ENCODE measurements at places on chromosomes 16 and 17.

DNA sequence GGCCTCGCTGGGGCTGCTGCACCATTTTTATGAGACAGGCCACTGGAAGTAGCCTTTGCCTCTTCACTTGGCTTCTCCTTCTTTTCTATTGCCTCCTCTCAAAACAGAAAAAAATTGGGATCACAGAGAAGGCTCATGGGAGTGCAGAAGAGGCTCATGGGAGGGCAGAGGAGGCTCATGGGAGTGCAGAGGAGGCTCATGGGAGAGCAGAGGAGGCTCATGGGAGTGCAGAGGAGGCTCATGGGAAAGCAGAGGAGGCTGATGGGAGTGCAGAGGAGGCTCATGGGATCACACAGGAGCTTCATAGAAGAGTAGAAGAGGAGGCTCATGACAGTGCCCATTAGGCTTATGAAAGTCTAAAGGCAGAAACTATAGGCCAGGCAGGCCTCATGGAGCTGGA lies 211.2 kb downstream of the IRF8 start:
- no peak for DNase-seq

GRCh38 chr16:12516621-12517309 lies 286.9 kb downstream of the CPPED1 start:
- DNase-seq = no peak

DNA sequence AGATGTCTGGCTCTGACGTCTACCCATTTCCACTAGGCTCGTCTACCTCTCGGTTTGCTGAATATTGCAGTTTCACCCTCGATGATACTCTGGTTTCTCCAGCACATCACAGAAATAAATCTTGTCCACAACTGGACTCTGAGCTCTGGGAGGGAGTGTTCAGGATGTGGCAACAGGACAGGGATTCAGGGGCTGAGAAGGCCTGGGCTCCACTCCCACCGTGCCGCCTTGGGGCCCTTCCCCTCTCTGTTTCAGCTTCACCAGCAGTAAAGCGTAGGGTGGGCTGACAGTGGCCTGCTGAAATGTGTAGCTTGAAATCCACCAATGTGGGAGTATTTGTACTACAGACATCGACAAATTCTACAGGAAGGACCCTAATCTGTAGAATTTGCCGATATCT lies 20.0 kb downstream of the TEKT1 start:
- no peak for DNase-seq

DNA sequence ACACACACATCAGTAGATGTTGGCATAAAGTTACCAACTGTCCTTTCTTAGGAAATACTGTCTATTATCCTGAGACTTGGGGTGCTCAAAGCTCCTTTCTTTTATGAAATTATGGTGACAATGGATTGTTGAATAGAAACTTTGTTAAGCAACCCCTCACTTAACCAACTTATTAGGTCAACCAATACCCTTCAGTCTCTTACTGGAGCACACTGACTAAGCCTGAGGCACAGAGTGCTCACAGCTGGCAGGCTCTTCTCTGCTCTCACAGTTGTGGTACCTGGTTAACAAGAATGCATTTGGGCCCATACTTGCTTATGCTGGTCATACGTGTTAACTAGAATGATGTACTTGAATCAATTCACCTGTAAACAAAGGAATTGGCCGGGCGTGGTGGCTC lies 24.8 kb downstream of the CD300LF start:
- DNase-seq = no peak

DNA sequence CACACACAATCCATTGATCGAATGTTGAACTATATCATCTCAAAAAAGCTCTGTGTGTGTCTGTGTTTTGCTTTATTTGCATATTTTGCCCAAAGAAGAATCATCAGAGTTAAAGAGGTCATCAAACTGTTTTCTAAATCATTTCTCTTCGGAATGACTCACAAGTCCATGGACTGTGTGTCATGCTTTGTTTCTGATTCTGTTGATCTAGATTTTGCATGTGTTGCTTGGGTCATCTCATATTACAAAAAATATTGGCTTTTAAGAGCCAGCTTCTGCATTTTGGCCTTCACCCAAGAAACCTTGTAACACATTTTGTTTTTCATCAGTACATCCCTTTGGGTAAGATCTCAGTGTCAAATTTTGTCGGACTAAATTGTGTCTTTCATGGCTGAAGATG lies 471.2 kb upstream of the HSBP1 start:
- DNase-seq = no peak

GRCh38 chr17:57513569-57513968 lies 231.5 kb downstream of the CCDC182 start:
- DNase-seq = no peak

- no peak for DNase-seq
These were observed 14.8 kb upstream of the GOSR2 start for GRCh38 chr17:46908068-46908737.

GRCh38 chr16:27918755-27919154 lies 144.8 kb downstream of the GSG1L start:
- no peak for DNase-seq

DNA sequence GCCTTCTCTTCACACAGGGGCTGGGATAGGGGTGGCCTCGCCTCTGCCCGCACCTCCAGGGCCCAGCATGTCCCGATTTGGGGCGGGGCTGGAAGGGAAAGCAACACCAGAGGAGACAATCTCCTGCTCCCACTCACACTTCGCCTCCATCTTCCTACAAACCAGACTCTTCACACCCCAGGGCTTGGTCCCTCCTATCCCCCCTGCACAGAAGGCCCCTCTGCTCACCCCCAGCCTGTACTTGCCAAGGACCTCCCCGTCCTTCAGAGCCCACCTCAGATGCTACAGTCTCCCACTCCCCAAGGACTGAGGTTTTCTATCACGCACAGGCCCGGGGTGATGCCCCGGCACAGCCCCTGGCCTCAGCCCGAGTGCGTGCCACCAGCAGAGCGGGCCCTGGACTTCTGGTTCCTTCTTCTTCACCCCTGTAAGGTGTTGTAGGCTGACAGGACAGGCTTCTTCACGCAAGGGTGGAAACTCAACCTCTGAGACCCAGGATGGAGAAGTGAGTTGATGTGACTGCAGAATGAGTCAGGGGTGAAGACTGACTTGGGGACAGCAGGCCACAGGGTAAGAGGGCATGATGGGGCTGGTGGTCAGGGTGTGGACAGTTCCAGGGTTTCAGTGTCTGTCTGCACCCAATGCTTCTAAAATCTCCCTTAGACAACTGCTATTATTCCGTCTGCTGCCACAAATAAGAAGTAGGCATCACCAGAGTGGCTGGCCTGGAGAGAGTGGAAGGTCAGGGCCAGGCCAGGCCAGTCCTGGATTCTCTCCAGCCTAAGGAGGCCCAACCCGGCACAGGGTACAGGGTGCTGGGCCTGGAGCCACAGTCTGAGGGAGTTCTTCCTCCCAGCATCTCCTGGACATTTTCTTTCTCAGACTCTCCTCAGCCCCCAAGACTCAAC lies 2.5 kb downstream of the ITGAE start:
- DNase-seq = no peak

DNA sequence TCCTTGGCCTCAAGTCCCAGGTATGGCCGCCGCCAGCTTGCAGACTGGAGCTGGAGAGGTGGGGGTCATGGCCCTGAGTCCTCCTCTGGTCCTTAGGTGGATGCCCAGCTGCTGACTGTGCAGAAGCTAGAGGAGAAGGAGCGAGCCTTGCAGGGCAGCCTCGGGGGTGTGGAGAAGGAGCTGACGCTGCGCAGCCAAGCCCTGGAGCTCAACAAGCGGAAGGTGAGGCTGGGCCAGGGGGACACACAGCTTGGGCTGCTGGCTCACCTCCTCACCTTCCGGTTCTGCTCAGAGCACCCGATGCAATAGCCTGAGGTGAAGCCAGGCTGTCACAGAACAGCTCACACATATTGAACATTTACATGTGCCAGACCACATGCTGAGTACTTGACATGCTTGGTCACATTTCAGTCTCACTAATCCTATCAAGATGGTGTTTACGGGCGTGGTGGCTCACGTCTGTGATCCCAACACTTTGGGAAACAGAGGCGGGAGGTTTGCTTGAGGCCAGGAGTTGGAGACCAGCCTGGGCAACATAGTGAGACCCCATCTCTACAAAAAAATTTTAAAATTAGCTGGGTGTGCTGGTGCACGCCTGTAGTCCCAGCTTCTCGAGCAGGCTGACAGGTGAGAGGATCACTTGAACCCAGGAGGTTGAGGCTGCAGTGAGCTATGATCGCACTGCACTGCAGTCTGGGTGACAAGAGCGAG lies 7.4 kb downstream of the RNF40 start:
- DNase-seq = no peak

DNA sequence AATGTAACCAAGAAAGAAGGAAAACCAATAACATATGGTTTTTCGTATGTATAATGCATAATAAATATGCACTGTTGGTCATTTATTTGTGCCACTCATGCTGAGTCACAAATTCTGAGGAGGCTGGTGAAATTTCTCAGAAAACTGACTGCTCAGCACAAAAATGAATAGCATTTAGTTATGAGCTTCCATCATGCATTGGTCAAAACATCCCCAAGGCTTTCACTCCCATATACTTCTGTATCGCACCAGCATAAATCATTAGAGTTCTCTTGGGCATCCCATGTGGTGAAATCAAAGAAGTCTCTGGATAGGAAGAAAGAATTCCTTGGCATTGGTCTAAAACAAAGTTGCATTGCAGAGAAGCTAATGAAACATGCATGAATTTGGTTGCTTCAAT lies 785.6 kb upstream of the CDH8 start:
- no peak for DNase-seq

DNA sequence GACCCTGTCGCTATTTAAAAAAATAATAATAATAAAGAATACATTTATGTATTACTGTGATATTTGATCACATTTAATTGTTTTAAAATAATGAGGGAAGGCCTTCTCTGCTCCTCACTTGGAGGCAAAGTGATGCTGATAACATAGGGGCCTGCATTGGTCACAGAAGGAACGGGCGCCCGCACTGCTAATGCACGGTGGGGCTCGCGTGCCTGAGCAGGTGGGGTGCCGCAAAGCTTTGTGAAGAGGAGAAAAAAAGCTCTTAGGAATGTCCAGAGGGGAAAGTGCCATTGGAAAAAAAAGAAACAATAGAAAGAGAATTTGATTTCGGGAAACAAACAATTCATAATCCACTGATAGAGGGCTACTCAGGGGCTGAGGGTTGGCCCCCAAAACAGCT lies 143.8 kb downstream of the ZNF423 start:
- DNase-seq = no peak

- no peak for DNase-seq
These were observed 22.3 kb downstream of the BAIAP2 start for GRCh38 chr17:81057079-81057730.

GRCh38 chr16:79128706-79129105 lies 471.8 kb downstream of the MAF start:
- DNase-seq = no peak

GRCh38 chr16:86995456-86995855 lies 321.7 kb downstream of the C16orf95 start:
- DNase-seq = no peak

- DNase-seq = peak; percentile 28
These were observed 31.1 kb upstream of the JPH3 start for GRCh38 chr16:87570938-87571867.

- DNase-seq = no peak
These were observed at the start of gene ABR for GRCh38 chr17:1179818-1180742. ABR (minus strand) TSS chr17:1179981; CDS start chr17:1179727, 254 bp downstream.

DNA sequence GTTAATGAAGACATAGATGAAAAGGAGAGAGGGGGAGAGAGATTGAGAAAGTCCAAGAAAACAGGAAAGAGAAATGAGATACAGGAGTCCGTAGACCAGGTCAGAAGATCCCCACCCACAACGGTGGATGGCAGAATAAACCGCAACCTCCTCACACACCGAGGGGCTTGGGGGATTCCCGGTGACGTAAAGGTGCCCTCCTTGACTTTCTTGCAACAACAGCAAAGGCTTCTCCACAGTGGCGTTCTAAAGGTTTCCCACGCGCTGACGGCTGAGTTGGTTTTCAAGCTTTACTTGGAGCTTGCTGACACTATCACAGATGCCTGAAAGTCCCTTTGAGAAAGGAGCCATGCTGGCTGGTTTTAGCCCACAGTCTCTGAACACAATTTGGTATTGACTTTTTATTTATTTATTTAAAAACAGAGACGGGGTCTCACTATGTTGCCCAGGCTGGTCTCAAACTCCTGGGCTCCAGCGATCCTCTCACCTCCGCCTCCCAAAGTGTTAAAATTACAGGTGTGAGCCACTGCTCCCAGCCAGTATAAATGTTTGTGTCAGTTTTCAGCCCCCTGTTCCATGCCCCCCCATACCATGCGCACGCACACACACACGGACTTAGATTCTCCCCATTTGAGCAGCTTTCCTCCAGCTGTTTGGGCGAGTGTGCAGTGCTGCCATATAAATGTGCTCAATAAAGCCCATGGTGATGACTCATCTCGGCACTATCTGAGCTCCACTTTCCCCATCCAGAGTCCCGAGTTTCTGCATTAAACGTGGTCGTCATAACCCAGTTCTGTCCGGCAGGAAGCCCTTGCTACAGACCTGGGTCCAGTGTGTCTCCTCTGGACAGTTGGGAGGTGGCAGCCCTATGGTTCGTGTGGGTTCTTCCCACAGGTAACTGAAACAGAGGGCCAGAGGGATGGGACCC lies 33.0 kb upstream of the SEC14L1 start:
- DNase-seq = no peak

GRCh38 chr17:45009676-45010467 lies 41.6 kb downstream of the DCAKD start:
- DNase-seq = no peak

GRCh38 chr17:43698678-43699437 lies 37.1 kb upstream of the MEOX1 start:
- DNase-seq = no peak

DNA sequence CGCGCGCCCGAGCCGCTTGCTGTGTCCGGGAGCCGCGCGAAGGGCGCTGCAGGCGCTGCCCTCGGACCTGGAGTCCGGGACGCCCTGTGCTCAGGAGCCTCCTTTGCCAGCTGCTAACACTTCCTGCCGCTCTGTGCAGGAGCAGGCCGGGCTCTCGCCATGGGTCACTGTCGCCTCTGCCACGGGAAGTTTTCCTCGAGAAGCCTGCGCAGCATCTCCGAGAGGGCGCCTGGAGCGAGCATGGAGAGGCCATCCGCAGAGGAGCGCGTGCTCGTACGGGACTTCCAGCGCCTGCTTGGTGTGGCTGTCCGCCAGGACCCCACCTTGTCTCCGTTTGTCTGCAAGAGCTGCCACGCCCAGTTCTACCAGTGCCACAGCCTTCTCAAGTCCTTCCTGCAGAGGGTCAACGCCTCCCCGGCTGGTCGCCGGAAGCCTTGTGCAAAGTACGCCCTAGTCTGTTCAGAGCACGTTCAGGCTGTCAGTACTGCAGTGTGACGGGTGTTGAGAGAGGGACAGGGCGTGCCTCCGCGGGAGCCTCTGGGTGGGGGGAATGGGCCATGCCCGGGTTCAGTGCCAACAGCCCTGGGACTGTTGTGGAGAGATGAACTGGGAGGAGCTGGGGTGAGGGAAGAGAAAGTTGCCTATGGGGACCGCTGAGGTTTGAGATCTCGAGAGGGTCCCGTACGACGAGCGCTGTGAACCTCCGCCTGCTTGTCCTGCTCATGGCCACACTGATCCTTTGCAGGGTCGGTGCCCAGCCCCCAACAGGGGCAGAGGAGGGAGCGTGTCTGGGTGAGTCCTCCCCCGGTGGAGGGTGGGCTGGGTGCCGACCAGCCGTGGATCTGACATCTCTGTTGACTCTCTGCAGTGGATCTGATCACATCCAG lies 1.3 kb downstream of the ZNF276 start:
- no peak for DNase-seq

- no peak for DNase-seq
These were observed 16.5 kb upstream of the CLEC3A start for GRCh38 chr16:78005881-78006280.

GRCh38 chr17:42676424-42677011 lies at the start of gene PLEKHH3:
PLEKHH3 (minus strand) TSS chr17:42676994; CDS start chr17:42676563, 431 bp downstream.
- no peak for DNase-seq

GRCh38 chr17:5869041-5869745 lies 201.0 kb upstream of the WSCD1 start:
- DNase-seq = no peak
